Ovary (tissue), 10 donors: ENCODE measurements at places on chromosomes 3 and 15. TPM values are rescaled to one million over a fixed set of nuclear protein-coding genes. Genes with fewer than 3 reads are reported as not detected.

BMF gene
- 25.4 TPM for total RNA-seq

- peak; percentile 48 for DNase-seq
Measured at GRCh38 chr3:139797724-139798343, 120.1 kb upstream of the NMNAT3 start.

HRH1 gene
- 5.1 TPM for total RNA-seq

PHLDB2 gene
- 13.1 TPM for total RNA-seq

DNA sequence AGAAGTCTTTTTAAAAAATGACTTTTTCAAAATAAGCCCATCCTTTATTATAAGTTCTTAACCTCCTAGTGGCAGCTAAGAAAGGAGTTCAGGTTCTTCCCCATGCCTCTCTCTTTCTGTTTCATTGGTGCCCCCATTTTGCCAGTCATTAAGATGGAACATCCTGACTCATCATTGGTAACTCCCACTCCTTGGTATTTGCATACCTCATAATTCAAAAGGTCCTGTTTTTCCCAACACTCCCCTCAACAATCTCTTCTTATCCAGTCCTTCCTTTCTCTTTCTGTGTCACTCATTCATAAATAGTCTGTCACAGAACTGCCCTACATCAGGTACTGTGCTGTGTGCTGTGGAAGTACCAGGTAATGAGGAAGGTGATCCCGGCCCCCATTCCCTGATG is 394.0 kb downstream of the FOXP1 start:
- DNase-seq = no peak

FAM81A gene
- total RNA-seq = 0.36 TPM

LIPH gene
- 0.56 TPM for total RNA-seq

- peak; percentile 70 for DNase-seq
Measured at GRCh38 chr15:90087454-90088154, 14.7 kb downstream of the IDH2 start.
